ENCODE measurements at places on chromosomes 7 and 10. TPM values are rescaled to one million over a fixed set of nuclear protein-coding genes. Genes with fewer than 3 reads are reported as not detected.

Gene SEPTIN14
- total RNA-seq = not detected

Gene SPDYE18
- not detected for total RNA-seq

GRCh38 chr10:18312374-18313139, 172.3 kb downstream of the CACNB2 start:
- peak; percentile 11 for DNase-seq

GRCh38 chr10:107213861-107214260, 49.4 kb upstream of the SORCS1 start:
- DNase-seq = no peak

GRCh38 chr7:39605087-39605486, 18.3 kb upstream of the RALA start:
- no peak for DNase-seq

DNA sequence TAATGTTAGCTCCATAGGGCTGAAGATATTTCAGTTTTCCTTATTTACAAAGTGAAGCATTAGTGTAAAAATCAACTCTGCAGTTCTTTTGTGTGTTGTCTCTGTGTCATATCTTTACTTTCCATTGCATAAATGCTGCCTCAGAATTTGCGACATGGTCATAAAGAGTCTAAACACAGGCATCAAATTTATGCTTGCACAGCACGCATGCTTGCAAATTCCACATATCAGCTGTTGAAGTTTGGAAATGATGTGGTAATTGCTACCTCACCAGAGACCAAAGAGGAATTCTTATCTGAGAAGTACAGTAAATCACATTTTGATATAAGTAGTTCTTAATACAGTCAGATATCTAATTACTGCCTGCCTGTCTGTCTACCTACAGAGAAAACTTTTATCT, 348.2 kb upstream of the GRM3 start:
- no peak for DNase-seq

DNA sequence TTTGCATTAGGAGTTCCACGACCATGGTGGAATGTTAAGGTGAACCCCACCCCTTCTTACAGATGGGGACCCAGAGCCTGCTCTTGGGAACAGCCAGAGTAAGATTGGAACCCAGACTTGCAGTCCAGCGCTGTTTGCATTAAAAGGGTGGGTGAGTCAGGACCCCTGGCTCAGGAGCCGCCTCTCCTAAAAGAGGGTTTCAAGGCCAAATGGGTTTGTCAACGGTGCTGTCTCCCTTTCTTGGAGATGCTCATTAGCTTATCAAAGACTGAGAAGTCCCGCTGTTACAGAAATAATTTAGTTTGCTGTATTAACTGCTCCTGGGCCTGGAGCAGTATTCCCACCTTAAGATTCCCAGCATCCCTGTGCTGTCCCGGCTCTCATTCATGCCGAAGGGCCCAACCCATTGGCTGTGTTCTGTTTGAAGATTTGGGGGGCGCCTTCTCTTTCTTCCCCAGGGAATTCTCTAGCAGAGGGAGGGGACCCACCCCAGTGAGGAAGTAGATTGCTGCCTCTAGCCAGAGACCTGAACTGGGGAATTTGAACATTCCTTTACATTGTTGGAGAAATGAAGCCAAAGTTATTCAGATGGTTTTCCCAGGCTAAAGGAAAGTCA, 1.8 kb downstream of the MARVELD1 start:
- DNase-seq = no peak
